Bronchial epithelial cell (primary cell): ENCODE measurements at places on chromosomes 1 and 21. TPM values are rescaled to one million over a fixed set of nuclear protein-coding genes. Genes with fewer than 3 reads are reported as not detected.

- DNase-seq: no peak
Observed at GRCh38 chr1:37362594-37363385, 111.6 kb upstream of the ZC3H12A start.

- peak; percentile 63 for DNase-seq
Observed at GRCh38 chr1:155218854-155219591, 10.5 kb downstream of the MTX1 start.

DNA sequence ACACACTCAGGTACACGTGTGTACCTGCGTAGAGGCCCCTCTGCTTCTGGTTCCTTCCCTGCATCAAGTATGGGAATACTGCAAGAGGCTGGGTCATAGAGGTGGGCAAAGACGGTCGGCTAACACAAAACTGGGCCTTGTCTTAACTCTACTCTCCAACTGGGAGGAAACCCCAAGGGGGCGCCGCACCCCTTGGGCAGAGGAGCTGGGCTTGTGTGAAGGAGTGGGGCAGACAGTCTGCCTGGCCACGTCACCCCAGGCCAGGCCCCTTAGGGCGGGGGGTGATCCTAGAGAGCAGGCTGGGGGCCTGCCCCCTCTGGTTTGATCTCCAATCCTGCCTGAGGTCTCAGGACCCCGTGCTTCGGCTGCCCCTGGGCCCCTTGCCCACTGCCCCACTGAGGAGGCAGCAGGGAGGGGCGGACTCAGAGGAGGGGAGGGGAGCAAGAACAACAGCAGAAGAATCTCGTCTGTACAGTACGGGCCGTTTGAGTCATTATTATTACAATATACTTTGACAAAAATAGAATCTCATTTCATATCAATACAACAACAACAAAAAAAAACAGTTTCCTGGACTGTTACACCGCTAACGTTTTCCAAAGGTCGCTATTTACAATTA, 34.7 kb downstream of the MEF2D start:
- no peak for DNase-seq

The PPIH gene
- total RNA-seq: 21.9 and 40.8 TPM in 2 replicates

The SLAMF8 gene
- total RNA-seq: not detected in 2 replicates

The CRNN gene
- total RNA-seq: 6.6 and 55.9 TPM in 2 replicates

DNA sequence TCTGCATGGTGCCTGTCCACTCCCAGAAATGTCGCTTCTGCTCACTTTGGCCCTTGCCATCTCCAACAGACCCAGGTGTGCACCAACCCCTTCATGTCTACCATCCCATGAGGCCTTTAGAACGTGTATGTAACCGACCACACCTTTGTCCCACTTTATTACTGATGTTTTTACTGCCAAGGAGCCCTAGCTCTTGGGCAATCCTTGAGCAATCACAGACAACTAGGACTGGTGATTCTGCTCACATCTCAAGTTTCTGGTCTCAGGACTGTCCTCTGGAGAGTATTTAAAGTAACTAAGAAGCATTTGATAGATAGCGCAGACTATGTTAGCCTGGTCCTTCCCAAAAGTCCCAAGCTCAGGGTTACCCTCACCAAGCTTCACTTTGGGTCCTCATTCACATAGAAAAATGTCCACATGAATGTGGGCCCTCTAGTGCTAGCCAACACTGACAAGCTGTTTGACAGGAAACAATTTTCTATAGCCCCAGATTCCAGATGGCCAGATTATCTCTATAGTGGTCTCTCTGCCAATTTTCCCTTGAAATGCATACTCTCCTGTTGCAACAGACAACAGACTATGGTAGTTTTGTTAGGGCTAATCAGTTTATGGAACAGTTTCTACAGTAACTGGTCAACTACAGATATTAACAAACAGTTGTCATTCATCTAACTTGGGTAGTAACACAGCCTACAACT, 6.9 kb upstream of the TMEM81 start:
- no peak for DNase-seq

DNA sequence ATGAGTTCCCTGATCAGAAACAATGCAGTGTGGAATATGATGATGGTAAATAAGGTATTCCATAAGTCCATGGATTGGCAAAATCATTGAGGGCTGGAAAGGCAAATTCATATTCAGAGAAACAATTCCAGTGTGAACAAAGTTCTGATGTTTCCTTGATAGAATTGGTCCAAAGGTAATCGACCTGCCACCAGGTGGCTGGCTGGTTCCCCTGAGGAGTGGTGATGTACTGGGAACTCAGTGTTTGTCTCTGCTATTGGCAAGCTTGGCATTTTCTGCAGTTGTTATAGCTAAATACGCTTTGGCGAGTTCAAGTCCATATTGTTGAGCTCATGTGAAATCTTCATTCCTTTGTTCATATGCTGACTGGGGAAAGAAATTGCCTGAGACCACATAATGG, 165.5 kb upstream of the PTGFR start:
- DNase-seq: no peak

The MARCKSL1 gene
- total RNA-seq: 3.2 and 4.2 TPM in 2 replicates

The TMED5 gene
- total RNA-seq: 52.7 and 56.8 TPM in 2 replicates

DNA sequence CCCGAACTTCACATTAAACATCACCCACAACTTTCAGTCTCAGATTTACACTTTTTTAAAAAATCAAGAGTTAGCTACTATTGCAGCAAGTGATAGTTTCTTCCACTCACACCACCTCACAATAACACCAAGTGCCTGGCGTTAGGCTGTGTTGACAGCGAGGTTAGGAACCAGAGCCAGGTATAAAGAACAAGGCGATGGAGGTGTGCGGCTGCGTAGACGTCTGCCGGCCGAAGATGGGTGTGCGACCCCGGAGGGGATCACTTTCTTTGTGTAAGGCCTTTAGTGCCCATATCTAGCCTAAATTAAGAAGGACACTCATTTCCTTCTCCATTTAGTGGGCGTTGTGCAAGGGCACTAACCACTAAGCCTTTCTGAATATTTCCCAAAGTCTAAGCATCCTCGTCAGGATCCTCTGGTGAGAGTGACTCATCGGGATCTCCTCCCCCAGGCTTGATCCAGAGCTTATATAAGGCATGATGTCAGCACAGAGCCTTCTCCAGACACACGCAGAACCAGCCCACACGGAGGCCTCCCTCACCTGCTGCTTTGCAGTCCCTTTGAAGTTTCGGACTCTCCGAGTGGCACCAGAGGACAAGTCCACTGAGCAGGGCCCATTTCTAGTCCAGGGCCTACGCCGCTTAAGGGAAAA, 11.8 kb downstream of the NHLH2 start:
- DNase-seq: peak; percentile 96

The CYP4A11 gene
- total RNA-seq: not detected in 2 replicates

- DNase-seq: peak; percentile 60
Observed at GRCh38 chr1:10033359-10033845, 644 bp downstream of the UBE4B start.

DNA sequence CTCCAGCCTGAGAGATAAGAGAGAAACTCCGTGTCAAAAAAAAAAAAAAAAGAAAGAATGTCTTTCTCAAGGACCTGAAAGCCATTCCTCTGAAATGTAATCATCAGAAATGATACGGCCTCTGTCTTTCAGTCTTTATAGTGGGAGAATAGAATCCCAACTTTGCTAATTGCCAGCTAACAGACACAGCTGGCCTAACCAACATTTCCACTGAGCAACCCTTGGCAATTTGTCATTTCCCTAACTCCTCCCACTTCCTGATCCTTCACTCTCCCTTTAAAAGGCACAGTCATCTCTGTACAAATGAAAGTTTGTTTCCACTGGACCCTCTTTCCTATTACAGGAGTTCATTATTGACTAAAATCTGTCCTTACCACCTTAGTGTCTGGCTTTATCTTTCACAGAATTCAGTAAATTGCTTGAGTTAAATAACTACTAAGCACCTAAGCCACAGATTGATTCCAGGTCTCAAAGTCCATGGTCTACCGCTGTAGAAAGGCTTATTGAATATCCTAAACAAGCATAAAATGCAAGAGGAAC, 4.3 kb upstream of the CBR1 start:
- DNase-seq: peak; percentile 74

The ANGPTL7 gene
- not detected in 2 replicates for total RNA-seq

The VASH2 gene
- total RNA-seq: not detected in 2 replicates

DNA sequence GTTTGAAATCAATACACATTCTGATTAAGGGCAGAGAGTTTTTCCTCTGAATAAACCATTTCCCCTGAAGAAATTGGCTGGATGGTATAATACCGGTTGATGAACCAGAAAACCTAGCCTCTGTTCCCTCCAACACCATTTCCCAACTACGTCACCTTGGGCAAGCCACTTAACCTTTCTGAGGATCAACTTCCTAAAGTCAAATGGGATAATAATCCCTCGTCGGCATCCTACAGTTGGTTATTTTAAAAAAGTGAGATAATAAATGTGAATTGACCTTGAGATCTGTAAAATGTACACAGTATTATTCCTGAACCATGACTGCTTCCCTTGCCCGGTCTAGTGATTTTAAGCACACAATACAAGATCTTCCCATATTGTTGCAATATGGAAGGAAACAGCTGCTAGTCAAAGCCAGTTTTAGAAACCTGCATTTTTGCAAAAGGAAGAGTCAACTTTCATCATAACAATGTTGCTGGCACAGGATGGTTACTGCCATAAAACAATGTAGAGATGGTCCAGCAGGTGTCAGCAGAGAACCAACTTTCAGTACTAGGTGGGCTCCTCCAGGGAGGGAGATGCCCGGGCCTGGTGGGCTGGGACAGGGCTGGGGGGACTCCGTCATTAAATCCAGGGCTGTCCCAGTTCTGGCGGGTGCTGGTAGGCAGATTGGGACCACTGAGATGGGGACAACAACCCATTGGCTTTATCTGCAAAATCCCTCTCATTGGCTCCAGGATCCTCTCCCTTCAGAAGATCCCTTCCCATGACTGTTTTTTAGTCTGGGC, 5.2 kb upstream of the HLX start:
- DNase-seq: peak; percentile 23

The LCE2A gene
- total RNA-seq: not detected in 2 replicates
